M059J (cell line): ENCODE measurements at places on chromosomes 7 and 10. TPM values are rescaled to one million over a fixed set of nuclear protein-coding genes. Genes with fewer than 3 reads are reported as not detected.

TAC1 gene
- total RNA-seq, result not detected in 2 replicates

OPALIN gene
- not detected in 2 replicates for total RNA-seq

DNA sequence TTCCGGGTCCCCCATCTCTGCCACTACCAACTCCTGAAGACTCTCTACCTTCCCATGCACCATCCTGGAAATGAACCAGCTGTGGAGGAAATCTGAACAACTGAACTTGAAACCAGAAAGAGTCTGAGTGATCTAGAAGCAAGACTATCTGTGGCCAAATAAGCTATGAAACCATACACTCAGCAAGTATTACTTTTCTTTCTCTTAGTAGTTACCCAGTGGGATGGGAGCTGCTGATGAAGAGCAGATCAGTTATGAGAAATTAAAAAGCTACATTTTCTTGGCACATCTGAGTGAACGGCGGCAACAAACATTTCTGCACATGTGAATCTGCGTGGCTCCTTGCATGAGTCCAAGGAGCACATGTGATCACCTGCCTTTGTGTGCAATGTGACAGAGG, 31.6 kb upstream of the AGK start:
- DNase-seq, result no peak

GRCh38 chr10:63603709-63604445, 82.7 kb downstream of the REEP3 start:
- no peak for DNase-seq

ACSM6 gene
- total RNA-seq, result not detected in 2 replicates

MBLAC1 gene
- 4.6 and 4.8 TPM in 2 replicates for total RNA-seq

PPP1R9A gene
- total RNA-seq, result 0.25 and 0.69 TPM in 2 replicates

- no peak for DNase-seq
These were observed 190.1 kb upstream of the STK17A start for GRCh38 chr7:43392638-43393330.

DNA sequence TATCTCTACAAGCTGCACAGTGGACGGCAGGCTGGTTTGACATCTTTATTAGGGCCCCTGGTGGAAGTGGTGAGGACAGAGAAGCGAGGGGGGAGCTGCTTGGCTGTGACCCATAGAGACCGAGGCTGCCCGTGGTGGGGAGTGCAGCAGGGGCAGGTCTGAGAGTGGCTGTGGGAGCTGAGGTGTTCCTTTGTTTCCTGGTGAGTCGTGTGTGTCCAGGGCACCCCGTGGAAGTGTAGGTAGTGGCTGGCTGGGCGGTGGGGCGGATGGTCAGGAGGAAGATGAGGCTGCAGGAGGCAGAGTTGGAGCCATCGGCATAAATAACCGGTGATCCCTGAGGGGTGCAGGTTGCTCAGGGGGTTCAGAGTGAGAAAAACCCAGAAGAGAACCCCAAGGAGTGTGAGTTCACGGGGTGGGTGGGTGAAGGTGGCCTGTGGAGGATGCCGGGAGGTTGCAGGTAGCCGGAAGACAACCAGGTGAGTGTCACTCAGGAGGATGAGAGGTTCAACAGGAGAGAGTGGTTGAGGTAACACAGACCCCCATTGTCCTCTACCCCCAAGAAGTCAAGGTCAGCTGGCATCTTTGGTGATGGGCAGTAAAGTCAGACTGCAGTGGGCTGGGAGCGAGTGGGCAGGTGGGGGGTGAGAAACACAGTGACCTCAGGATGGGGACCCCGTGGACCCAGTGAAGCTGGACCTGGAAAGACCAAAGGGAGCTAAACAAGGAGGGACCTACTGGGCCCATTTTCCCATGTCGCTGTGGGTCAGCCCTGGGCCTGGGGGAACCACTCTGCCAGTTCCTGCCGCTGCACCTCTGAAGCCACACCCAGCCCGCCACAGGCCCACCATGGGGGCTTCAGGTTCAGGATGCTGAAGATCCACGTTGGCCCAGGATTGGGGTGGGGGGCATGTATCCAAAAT, 7.8 kb downstream of the ATP6V0E2 start:
- DNase-seq, result no peak

TSPAN33 gene
- 0.91 and 4.2 TPM in 2 replicates for total RNA-seq

GRCh38 chr10:124464028-124464965, 2.7 kb downstream of the LHPP start:
- DNase-seq, result no peak

CPA2 gene
- 0.17 and 3.0 TPM in 2 replicates for total RNA-seq

PDZD7 gene
- total RNA-seq, result 0.27 and 1.6 TPM in 2 replicates

DNA sequence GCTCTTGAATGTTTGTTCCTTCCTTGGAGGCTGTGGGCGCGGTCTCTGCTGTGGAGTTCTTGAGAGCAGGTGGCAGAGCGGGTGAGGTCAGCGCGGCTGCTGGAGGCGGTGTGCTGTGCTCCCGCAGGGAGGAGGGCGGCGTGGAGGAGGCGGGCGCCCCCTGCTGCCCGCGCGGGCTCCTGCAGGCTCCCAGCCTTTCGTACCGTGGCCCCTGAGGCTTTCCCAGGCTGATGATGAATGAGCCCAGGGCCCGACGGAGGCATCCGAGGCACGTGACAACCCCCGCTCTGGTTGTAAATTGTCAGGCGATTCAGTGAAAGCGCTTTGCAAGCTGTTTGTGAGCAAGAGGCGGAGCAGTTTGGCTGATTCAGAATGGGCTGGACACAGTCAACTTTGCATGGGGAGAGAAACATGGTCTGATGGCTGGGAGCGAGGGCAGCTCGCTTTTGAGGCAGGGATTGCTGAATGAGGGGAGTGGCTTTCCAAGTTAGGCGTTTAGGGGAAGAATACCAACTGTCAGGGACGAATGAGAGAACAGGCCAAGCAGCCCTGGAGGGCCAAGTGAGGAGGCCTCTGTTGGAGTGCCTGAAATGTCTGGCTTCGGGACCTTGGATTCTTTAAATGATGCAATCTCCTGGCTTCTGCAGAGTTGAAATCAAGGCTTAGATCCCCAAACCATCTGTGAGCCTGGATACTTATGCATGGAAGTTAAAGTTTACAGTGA, 46.6 kb downstream of the CDHR3 start:
- peak; percentile 96 for DNase-seq

- DNase-seq, result no peak
These were observed 269.8 kb downstream of the ADARB2 start for GRCh38 chr10:1467334-1468076.

DNA sequence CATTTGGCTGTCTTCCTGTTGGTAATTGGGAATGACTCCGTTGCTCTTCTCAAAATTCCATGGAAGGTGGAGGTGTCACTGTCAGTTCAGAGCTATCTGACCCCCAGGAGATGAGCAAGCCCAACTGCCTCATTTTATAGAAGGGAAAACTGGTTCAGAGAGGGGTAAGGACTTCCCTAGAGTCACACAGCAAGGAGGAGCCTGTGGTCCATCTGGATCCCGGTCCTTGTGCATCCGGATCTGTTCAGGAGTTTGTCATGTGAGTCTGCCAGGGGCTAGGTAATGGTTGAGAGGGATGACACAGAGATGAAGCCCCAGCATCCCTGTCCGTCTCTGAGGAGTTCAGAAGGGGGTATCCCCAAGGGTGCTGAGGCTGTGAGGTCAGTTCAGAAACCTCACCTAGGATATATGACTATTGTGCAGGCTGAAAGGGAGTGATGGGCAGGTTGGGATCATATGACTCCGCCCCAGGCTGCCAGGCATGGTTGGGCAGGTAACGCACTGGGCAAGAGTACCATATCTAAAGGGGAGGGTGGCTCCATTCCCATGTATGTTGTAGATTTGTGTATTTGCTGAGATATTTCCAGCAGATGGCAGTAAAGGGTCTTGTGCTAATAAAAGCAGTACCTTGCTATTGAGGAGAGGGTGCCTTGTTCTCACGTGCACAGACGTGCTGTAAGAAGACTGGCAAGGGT, 16.0 kb upstream of the SLC29A3 start:
- DNase-seq, result peak; percentile 58

GRCh38 chr10:72421885-72422540, 67.3 kb upstream of the DNAJB12 start:
- DNase-seq, result no peak

C10orf143 gene
- 0.05 TPM in 1 of 2 replicates, not detected in the other for total RNA-seq

DNA sequence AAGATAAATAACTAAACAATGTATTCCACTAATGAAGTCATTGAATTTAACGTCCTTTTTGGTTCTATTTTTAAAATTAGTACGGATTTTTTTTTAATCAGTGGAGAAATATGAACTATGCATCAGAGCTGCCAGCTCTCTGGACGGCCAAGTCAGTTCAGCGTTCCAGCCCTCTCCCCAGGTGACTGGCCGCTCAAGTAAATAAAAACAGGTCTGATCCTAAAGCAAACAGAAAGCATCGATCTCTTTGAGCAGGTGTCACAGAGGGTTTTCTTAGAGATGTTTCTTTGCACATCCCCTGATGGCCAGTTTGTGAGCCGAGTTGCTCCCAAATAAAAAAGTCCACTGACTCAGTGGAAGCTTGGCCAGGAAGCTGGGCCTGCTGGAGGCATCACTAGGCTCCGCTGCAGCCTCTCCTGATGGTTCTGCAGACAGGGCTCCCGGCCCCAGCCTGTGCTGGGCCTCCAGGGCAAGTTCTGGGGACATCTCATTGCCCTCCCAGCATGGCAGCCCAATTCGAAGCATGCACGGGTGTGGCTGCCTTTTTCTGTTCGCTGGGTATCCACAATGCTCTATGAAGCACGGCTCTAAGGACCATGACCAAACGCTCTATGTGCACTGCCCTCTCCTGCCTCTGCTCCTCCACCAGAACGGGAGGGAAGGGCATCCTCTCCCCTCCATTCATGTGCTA, 74.7 kb upstream of the PPP2R2D start:
- DNase-seq, result no peak

DDC gene
- not detected in 2 replicates for total RNA-seq

DNA sequence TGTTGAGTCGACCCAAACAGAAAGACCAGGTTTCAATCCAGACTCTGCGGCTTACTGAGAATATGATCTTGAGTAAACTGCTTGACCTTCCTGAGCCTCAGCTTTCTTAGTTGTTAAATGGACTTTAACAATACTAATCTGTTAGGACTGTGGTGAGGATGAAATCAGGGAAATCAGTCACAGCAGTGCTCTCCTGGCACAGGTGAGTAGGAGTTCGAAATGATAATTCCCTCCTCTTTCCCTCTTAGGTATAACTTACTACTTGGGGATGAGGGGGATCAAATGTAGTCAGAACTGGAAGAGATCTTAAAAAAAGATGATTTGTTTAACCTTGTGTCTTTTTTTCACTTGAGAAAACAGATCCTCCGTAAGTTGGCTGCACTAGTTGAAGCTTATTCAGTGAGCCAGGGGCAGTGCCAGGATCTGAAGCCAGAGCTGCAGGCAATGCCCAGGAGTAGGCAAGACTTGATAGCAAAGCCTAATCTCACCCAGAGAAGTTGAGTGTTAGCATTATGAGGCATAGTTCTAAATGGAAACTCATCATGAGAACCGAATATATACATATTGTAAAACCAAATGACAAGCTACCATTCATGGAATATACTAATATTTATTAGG, 1.8 kb upstream of the MAGI2 start:
- DNase-seq, result no peak

- DNase-seq, result peak; percentile 67
These were observed 249.8 kb downstream of the TRIL start for GRCh38 chr7:28708033-28708951.

- DNase-seq, result no peak
These were observed 3.8 kb downstream of the NODAL start for GRCh38 chr10:70437721-70438120.

DNA sequence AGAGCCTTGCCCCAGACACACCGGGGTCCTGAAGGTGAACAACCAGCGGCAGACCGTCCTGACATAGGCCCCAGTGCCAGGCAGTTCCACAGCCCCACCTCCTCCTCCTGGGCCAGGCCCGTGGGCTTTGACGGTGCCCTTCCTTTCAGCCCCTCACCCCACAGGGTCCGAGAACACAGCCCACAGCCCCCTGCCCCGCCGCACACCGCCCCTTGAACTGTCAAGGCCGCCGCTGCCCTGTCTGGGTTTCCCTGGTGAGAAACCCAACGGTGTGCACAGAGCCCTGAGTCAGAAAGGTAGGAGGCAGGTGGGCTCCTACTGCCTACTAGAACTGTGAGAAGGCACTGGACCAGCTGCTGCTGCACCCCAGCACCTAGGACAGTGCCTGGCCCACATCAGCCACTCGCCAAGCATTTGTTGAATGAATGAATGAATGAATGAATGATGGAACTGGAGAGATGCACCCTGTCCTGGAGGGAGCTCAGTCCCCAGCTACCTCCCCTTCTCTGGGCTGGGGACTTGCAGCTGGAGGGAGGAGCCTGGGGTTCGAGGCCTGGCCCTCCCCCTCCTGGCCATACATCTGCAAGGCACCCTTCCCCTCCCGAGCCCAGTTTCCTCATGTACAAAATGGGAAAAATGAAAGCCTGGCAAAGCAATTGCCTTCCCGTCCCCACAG, 117.9 kb downstream of the SLIT1 start:
- no peak for DNase-seq

DNA sequence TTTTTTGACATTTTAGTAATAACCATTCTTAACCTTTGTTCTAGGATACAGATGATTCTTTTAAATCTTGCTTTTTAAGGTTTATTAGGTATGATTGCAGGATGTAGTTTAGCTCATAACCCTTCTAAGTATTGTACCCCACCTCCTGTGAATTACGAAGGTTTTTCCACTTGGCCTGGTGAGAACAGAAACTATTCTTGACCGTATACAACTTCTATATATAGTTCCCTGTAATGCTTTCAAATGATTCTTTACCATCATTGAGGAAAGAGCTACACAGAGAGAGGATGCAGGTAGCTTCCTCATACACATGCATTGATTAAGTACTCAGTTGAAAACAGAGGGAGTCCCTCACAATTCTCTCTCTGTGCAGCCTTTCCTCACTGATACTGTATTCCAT, 86.3 kb downstream of the PALS2 start:
- DNase-seq, result no peak

- DNase-seq, result peak; percentile 5
These were observed 323.4 kb downstream of the PARD3 start for GRCh38 chr10:34491678-34492077.

DNA sequence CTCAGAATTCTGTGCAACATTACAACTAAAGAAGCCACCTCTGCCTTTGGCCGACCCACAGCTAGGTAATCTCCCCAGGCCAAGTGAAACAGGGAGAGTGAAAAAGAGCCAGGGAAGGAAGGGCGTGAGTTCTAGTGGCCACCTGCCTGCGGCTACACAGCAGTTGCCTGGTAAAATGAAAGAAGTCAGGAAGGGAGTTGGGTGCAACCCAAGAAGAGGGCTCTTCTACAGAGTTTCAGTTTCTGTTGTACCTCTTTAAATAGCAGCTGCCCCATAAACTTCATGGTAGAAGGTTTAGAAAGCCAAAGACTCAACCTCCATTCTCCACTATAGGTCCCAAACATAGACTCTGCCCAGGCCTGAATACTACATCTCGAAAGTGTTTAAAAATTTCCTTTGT, 76.2 kb upstream of the TMEM168 start:
- peak; percentile 33 for DNase-seq
